T-helper 1 cell treated with Interleukin-12 subunit alpha and Interleukin-12 subunit beta and Interleukin-4 antibody, amounts not matched to agents 30 ng/mL and 1 ng/mL, for 36 hours (primary cell): ENCODE measurements at places on chromosomes 7 and 10. TPM values are rescaled to one million over a fixed set of nuclear protein-coding genes. Genes with fewer than 3 reads are reported as not detected.

MCM10 gene
- 50.7 and 55.5 TPM in 2 replicates for total RNA-seq

C10orf143 gene
- total RNA-seq: 2.7 and 4.4 TPM in 2 replicates

TWIST1 gene
- 4.5 and 6.7 TPM in 2 replicates for total RNA-seq

ORC5 gene
- 22.6 and 23.7 TPM in 2 replicates for total RNA-seq

TSPAN14 gene
- 178 and 181 TPM in 2 replicates for total RNA-seq

ANKRD2 gene
- total RNA-seq: 0.32 TPM in 1 of 2 replicates, not detected in the other

NEURL1 gene
- 2.2 and 2.3 TPM in 2 replicates for total RNA-seq
